ENCODE measurements at places on chromosomes 4 and X. TPM values are rescaled to one million over a fixed set of nuclear protein-coding genes. Genes with fewer than 3 reads are reported as not detected.

The AFF2 gene
- 2.0 TPM for total RNA-seq

DNA sequence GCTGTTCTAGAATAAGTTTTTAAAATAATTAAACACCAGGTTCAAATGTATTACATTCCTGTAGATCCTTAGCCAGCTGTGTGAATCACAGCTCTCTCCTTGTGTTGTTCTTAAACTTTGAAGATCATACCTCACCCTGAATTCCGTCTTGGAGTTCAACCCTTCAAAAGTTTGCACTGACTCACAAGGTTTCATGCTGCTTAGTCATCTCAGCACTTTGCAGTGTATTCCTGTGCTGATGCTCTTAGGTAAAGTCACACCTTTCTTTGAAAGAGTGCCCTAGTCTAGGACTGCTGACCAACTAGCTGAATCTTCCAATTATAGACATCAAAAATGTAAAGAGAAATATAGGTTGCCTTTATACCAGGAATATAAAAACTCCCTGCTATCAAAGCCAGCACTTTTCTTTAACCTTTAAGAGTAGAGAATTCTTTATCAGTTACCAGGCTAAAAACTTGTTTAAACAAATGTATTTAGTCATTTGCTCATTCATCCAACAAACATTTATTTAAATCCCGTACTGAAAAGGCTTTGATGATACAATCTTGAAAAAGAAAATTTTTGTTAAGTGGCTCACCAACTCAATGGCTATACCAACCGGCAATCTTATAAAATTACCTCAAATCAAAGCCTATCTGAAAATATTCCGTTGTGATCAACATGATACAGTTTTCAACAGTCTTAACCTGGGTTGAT, 169.7 kb downstream of the RAP1GDS1 start:
- DNase-seq: no peak

- no peak for DNase-seq
These were observed 48.8 kb downstream of the CLDN34 start for GRCh38 chrX:10015723-10016518.

DNA sequence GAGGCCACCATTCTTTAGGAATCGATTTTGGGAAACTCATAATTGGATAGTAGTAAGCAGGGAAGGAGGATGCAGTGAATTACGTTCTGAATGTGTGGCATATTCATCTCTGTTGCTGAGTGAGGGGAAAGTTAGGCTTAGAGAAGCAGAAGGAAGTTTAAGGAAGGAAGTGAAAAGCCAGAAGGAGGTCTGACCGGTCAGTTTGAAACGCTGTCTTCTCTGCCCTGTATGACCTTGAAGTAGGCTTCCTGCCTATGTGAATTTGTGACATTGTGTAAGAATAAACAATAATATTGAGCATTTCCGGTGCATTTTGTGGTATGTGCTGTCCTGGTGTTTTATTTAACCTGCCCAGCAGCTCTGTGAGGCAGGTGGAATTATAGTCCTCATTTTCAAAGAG, 67.3 kb downstream of the PDLIM5 start:
- DNase-seq: no peak

DNA sequence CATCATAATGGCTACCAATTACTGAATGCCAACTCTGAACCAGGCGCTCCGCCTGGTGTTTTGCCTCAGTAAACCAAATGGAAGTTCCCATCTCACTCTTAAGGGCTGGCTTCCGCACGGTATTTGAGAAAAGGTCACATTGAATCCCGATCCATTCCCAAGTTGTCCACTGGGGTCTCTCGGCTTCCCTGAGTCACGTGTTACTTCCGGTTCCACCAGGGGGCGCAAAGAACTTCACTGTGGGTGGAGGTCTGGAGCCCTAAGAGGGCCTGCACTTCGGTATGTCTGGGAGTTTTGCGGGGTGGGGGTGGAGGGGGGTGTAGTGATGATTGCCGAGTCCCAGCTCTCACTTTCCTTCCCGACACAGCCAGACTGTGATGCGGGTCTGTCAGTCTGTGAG, 13.4 kb upstream of the NHS start:
- DNase-seq: no peak

The WDR17 gene
- total RNA-seq: 0.63 TPM
